M059J (cell line): ENCODE measurements at places on chromosomes 6 and 20. TPM values are rescaled to one million over a fixed set of nuclear protein-coding genes. Genes with fewer than 3 reads are reported as not detected.

CNR1 gene
- total RNA-seq: 0.64 and 1.7 TPM in 2 replicates

PRR18 gene
- total RNA-seq: not detected in 2 replicates

SLC22A2 gene
- not detected in 2 replicates for total RNA-seq

ACSS1 gene
- total RNA-seq: 0.17 and 0.32 TPM in 2 replicates

SEC63 gene
- 11.8 and 22.9 TPM in 2 replicates for total RNA-seq

ZCCHC3 gene
- total RNA-seq: 12.7 and 16.9 TPM in 2 replicates

PLA2G7 gene
- 0.20 and 0.57 TPM in 2 replicates for total RNA-seq

MRPS10 gene
- total RNA-seq: 96.9 and 123 TPM in 2 replicates

OPRL1 gene
- 0.59 TPM in 1 of 2 replicates, not detected in the other for total RNA-seq

MUCL3 gene
- not detected in 2 replicates for total RNA-seq

HFE gene
- total RNA-seq: 16.9 and 20.6 TPM in 2 replicates

KIF25 gene
- not detected in 2 replicates for total RNA-seq

TREM1 gene
- total RNA-seq: not detected in 2 replicates

ECHDC1 gene
- total RNA-seq: 64.1 and 71.8 TPM in 2 replicates

NKAIN2 gene
- 0.15 TPM in 1 of 2 replicates, not detected in the other for total RNA-seq

TINAG gene
- not detected in 2 replicates for total RNA-seq

POU5F1 gene
- total RNA-seq: 0.39 TPM in 1 of 2 replicates, not detected in the other

KLHDC3 gene
- 101 and 118 TPM in 2 replicates for total RNA-seq
